ENCODE measurements at places on chromosomes 3 and 15.

DNA sequence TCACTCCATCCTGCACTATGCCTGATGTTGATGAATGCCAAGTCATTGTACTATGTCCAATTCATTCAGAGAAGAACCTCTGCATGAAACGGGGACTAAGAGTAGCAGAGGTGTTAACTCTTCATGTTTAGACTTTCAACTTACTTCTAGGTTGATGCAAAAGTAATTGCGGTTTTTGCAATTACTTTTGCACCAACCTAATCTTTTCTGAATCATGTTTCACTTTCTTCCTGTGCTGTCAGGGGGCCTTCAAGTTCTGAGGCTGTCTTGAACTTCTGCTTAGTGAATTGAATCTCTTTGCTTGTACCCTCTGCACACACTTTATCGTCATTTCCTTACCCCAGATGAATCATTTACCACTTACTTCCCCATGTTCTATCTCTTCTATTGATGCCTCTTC, 636.2 kb downstream of the NAALADL2 start:
- no peak for DNase-seq

- no peak for DNase-seq
Measured at GRCh38 chr3:11435440-11436165, 163.4 kb downstream of the ATG7 start.

DNA sequence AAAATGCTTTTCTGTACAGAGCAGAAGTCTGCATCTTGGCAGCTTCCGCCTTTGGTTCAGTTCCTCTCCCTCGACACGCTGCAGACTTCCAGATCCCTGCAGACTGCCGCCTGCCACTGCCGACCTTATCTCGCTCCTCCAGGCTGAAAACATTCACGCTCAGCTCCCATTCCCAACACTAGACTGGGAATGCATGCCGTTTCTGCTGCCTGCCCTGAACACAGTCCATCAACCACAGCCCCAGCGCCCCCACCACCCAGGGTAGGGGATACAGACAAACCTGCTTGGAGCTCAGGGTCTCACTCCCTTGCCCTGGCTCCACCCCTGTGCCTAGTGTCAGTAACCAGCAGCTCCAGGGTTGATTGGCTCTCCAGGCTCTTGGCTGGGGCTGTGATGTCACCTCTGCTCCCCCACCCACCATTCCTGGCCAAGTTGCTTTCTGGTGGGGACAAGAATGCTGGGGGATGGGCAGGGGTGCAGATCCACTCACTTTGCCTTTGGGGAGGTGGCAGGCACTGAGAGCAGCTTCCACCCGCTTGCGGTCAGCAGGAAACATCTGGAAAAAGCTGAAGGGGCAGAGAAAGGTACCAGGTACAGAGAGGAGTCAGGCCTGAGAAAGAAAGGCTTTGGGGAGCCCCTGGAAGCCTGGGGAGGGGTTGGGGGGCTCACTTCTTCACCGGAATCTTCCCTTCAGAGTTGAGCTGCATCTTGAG, 6.1 kb downstream of the PLCB2 start:
- DNase-seq = no peak

GRCh38 chr3:160027541-160028195, 39.0 kb downstream of the IL12A start:
- no peak for DNase-seq

DNA sequence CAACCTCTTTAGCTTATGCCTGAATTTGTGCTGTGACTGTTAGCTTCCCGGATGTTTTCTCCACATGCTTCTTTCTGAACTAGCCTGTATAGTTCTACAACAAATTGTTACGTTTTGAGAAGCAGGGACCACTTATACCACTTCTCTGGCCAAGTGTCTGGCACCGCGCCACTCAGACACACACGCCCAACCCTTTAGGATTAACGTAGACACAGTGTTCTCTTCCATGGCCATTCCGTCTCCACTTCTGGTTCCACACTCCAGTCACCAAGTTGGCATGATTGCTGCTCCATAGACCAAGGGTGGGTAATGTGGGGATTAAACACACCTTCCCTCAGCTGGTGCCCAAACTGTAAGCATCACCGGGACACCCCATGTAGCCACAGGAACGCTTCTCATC, 755 bp upstream of the TMEM108 start:
- DNase-seq = no peak

- no peak for DNase-seq
Measured at GRCh38 chr3:117844676-117845075, 1135.1 kb downstream of the TUSC7 start.

- no peak for DNase-seq
Measured at GRCh38 chr3:41933154-41933676, 28.7 kb downstream of the ULK4 start.

- no peak for DNase-seq
Measured at GRCh38 chr3:32644380-32644779, 40.6 kb upstream of the CNOT10 start.

DNA sequence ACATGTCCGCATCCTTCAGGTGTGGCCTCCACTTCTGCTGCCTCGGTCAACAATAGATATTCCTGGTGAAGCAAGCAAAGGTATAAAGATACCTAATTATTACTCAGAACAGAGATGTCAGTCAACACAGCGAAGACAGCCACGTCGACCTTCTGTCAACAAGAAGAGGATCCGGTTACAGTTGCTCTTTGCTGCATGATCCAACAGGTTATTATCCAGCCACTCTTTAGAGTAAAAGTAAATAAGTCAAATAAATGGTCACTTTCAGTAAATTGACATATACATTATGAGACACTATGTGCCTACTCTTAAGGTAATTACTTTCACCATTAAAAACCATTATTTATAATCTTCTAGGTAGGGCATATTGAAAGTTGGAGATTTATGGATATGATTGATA, 356.8 kb upstream of the ATP11B start:
- DNase-seq = no peak

DNA sequence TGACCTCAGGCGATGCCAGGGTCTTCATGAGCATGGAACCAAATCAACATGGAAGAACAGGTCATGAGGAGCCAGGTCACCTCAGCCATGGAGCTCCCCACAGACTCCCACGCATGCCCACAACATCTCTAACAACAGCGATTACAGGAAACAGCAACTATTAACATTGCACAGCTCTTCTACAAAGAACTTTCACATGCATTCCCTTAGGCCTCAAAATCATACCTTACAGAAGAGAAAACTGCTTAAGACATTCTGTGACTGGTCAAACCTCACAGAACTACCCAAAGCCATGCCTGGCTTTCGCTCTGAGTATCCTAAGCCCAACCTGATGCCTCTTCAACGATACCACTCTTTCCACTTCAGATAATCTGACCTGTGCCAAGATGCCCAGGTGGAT, 117.8 kb downstream of the OXNAD1 start:
- DNase-seq = no peak

GRCh38 chr3:36696799-36697198, 67.6 kb downstream of the DCLK3 start:
- DNase-seq = no peak

GRCh38 chr3:117489663-117490079, 780.1 kb downstream of the TUSC7 start:
- no peak for DNase-seq

GRCh38 chr3:30469133-30469532, 137.3 kb upstream of the TGFBR2 start:
- no peak for DNase-seq

- no peak for DNase-seq
Measured at GRCh38 chr3:106302451-106303221, 433.8 kb upstream of the CBLB start.

- DNase-seq = no peak
Measured at GRCh38 chr3:158912621-158913020, 110.8 kb downstream of the MFSD1 start.

GRCh38 chr3:11134794-11135193, 19.5 kb upstream of the HRH1 start:
- DNase-seq = no peak

DNA sequence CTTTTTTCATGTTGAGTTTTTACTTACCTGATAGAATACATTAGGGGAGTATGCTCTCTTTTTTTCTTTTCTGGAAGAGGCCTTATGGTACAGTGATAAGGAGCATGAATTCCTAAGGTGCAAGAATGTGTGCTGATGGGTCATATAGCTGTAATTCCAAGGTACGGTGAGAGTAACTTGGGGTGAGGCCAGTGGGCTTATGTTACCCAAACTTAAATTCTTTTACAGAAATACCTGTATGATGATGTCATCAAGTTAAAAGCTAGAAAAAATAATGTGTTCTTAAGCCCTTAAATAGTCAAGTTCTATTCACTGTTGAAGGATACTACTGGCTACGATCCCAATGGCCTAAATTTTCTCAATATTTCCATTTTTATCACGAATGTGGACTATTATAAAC, 111.2 kb downstream of the GMPS start:
- DNase-seq = no peak

DNA sequence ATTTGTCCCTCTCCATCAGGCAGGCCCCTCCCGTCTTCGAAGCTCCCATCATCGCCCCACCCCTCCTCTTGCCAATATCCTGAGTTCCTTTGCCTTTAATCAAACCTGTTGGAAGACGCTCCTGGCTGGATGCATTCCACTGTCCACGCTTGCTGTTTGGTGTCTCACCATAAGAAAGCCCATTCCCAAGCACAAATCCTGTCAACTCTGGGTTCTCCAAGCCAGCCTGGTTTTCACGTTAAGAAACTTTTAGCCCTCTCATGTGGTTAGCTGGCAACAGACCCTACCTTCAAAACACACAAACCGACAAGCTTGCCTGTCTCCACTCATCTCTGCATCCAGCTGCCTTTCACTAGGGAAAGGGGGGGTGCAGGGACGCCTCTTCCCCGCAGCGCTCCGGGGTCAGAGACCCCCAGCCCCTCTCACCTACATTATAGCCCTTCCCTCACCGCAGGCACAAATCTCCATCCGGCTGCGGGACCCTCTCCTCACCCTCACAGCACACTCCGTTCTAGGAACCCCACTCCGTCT, 1.1 kb downstream of the GORASP1 start:
- no peak for DNase-seq

- no peak for DNase-seq
Measured at GRCh38 chr15:51816611-51817010, 12.8 kb upstream of the TMOD3 start.

DNA sequence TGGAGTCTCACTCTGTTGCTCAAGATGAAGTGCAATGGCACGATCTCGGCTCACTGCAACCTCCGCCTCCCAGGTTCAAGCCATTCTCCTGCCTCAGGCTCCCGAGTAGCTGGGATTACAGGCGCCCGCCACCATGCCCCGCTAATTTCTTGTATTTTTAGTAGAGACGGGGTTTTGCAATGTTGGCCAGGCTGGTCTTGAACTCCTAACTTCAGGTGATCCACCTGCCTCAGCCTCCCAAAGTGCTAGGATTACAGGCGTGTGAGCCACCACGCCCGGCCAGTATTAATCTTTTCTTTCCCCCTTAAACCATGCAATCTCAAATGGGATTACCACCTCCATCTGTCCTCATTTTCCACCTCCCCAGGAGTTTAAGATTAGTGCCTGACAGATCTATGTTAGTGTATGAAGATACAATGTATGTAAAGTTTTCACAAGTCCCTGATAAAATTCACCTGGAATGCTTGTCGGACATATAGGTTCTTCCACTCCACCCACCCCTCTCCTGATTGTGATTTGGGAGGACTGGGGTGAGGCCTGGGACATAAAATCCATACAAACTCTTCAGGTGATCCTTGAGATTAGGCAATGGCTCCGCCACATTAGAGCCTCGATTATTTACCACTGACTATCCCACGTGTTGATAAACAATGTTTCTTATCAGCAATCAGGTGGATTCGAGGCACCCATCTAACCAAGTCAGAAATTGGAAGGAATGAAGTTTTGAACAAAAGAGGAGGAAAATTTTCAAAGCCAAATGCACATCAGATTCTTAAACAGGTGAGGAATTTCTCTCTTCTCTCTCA, 1.2 kb downstream of the PARL start:
- DNase-seq = no peak

DNA sequence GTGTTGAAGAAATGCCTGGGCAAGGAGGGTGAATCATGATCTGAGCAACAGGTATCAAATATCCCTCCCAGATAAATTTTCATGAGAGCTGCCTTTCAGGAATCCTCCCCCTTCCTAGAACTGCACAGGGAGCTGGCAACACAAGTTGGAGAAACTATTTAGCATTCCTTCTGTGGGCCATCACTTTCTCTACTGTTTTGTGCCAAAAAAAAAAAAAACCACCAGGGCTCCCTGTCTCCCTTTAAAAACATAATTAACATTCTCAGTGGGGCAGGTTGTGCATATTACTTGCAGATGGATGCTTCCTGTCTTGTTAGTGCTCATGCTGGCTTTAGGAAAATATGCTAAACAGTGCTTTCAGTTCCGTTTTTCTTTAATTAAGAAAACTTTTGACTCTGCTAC, 234.9 kb upstream of the LMCD1 start:
- DNase-seq = no peak

DNA sequence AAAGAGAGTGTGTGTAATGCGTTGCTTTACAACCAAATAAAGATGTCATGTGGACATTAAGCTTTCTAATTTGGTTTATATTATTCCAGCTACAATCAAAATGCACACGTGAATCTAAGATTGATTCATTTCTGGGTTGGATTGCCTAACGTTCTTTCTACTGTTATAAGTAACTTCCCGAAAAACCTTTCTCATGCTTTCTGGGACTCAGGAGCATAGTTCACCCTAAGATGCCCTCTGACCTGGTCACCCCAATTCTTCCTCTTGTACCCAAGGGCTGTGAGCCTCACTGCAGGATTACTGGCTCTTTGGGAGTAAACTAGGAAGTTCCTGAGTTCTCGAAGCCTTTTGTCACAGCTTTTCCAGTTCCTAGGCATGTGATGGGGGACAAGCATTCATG, 12.7 kb upstream of the LMCD1 start:
- no peak for DNase-seq

GRCh38 chr15:43225201-43225949, 4.6 kb upstream of the EPB42 start:
- DNase-seq = peak; percentile 8

GRCh38 chr15:77143616-77144015, 72.7 kb upstream of the TSPAN3 start:
- DNase-seq = no peak

- DNase-seq = no peak
Measured at GRCh38 chr3:27607370-27607769, 114.8 kb downstream of the EOMES start.

- no peak for DNase-seq
Measured at GRCh38 chr3:178056868-178057267, 479.4 kb upstream of the KCNMB2 start.

DNA sequence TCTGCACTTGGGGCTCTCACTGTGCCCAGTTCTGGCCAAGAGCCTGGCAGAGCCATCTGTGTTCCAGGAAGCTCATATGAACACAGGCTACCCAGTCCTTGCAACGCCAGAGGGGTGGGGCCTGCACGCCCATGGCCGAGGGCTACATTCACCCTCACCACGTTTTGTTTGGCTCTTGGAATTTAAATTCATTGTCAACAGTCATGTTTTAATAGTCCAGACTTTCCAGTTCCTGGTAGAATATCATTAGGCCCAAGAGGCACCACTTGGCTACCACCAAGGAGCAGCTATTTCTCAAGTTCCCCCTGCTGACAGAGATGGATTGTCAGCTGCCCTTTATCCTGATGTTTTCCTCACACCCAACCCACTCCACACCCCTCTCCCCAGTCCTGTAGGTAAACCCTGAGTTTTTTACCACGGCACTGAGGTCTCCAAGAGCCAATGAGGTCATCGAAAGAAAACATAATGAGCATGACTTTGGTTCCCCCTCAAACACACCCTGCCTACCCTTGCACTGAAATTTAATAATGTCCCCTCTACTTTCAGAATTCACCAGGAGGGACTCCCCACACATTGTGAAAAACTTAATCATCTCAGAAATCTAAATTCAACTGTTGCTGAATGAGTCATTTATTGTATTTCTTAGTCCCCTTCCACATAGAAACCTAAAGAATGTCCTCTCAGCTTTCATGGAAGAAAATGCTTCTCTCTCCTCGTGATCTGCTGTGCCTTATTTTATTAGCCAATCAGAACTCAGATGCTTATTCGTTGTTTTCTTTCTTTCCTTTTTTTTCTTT, 125.1 kb downstream of the SHQ1 start:
- DNase-seq = no peak
